Anterior cingulate cortex (tissue), 58 donors: ENCODE measurements at places on chromosomes 7 and 10.

DNA sequence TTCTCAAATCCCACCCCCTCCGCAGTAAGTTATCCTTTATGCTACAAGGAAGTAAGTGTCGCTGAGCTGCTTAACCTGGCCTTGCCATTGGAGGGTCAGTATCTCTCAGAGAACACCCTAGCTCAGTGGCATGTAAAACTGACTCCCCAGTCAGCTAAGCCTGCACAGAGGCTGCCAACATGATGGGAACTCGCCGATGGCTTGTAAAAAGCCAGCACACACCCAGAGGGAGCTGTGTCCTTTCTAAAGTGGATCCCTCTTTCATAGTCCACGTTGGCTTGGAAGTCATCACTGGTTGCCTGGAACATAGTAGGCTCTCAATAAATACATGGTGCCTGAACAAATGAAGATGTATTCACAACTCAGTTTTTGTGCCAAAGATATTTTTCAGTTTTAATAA lies 249.1 kb upstream of the YAE1 start:
- no peak for DNase-seq

- DNase-seq, result no peak
These were observed 685 bp downstream of the CASP2 start for GRCh38 chr7:143288836-143289235.

DNA sequence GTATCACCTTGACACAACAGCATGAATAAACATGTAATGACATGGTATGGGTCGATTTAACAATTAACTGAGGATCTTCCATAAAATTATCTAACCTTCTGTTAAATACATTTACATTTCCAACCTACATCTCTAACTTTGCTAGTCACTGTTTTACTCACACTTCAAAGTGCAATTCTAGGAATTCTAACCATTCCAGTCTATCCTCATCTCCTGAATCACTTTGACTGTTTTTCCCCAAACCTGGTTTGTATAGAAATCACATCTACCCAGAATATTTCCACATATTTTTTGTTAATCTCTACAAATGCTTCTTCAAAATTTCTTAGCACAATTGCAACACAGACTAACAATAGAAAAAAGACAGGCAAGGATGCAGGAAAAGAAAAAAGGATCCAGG lies 6.2 kb downstream of the ABI1 start:
- DNase-seq, result no peak

DNA sequence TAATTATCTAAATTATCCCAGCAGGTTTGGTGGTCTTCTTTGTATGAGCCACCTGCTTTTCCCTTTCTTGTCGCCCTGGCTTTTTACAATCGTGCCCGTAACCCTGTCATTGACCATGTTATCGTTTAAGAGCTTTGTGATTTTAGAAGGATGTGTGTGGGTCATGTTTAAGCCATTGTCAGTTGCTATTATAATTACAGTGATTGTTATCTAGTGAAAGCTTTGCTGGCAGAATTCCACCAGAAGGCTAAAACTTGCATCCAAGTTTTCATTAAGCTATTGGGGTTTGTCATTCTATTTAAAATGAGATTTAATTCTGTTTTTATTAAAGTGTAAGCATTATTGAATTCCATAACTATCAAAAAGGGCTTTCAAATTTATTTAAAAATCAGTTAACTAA lies 354.2 kb upstream of the TMEM229A start:
- DNase-seq, result no peak

DNA sequence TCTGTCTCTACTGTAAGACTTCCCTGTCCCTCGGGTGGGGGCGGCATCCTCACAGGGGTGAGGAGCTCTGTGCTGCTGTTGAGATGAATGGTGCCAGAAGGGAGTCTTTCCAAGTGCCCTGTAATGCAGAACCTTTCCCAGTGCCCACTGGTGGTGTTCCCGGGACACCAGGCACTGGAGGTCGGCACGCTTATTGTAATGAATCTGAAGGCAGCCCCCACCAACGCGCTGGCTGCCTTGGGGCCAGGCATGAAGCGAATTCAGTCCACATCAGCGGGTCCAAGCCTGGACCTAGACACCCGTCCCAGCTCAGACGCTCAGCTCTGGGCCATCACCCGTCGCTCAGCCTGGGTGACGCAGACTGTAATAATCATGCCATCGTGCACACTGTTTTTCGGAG lies 592.9 kb downstream of the DNAJB6 start:
- no peak for DNase-seq

DNA sequence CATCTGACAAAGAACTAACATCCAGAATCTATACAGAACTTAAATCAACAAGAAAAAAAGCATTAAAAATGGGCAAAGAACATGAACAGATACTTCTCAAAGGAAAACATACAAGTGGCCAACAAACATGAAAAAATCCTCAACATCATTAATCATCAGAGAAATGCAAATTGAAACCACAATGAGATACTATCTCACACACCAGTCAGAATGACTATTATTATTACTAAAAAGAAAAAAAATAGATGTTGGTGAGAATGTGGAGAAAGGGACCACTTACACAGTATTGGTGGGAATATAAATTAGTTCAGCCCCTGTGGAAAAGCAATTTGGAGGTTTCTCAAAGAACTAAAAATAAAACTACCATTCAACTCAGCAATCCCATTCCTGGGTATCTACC lies 89.1 kb upstream of the ADO start:
- no peak for DNase-seq

- DNase-seq, result no peak
These were observed 16.5 kb downstream of the ECHDC3 start for GRCh38 chr10:11758527-11759236.

GRCh38 chr7:140267381-140268226 lies 90.8 kb upstream of the KDM7A start:
- no peak for DNase-seq

- DNase-seq, result no peak
These were observed 83.1 kb downstream of the LHPP start for GRCh38 chr10:124544711-124545110.

DNA sequence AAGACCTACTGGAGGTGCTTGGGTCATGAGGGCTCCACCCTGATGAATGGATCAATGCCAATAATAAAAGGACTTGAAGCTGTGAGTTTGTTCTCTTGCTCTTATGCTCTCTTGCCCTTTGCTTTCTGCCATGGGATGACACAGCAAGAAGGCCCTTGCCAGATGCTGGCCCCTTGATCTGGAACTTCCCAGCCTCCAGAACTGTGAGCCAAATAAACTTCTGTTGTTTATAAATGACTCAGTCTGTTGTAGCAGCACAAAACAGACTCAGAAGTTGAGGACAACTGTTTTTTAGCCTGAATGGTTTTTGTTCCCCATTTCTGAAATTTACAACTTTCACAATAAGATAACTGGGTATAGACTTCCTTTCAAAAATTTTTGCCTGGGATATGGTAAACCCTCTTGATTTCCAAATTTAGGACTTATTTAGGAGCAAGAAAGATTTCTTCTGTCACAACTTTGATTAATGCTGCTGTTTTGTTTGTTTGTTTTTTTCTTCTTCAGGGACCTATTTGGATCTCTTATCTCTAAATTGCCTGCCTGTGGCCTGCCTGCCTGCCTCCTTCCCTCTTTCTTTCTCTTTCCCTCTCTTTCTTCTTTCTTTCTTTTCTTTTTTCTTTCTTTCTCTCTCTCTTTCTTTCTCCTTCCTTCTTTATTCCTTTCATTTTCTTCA lies 12.1 kb downstream of the ENTPD1 start:
- DNase-seq, result no peak

GRCh38 chr10:116263870-116264655 lies 8.9 kb downstream of the GFRA1 start:
- DNase-seq, result no peak

GRCh38 chr7:28168393-28169158 lies 12.0 kb downstream of the JAZF1 start:
- DNase-seq, result no peak

- DNase-seq, result no peak
These were observed 7.1 kb upstream of the ASB10 start for GRCh38 chr7:151194188-151194587.

- DNase-seq, result no peak
These were observed 217.0 kb upstream of the STEAP4 start for GRCh38 chr7:88523645-88524044.

DNA sequence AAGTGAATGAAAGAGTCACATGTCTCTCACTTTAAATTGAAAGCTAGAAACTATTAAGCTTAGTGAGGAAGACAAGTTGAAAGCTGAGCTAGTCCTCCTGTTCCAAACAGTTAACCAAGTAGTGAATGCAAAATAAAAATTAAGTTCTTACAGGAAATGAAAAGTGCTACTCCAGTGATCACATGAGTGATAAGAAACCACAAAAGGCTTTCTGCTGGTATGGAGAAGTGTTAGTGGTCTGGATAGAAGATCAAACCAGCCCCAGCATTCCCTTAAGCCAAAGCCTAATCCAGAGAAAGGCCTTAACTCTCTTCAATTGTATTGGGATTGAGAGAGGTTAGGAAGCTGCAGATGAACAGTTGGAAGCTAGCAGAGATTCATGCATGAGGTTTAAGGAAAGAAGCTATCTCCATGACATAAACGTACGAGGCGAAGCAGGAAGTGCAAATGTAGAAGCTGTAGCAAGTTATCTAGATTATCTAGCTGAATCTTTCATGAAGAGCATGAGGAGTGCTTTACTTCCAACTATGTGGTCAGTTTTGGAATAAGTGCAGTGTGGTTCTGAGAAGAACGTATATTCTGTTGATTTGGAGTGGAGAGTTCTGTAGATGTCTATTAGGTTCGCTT lies 261.6 kb downstream of the MDFIC start:
- no peak for DNase-seq

- DNase-seq, result no peak
These were observed 70.2 kb downstream of the ARMC3 start for GRCh38 chr10:22998091-22998490.

DNA sequence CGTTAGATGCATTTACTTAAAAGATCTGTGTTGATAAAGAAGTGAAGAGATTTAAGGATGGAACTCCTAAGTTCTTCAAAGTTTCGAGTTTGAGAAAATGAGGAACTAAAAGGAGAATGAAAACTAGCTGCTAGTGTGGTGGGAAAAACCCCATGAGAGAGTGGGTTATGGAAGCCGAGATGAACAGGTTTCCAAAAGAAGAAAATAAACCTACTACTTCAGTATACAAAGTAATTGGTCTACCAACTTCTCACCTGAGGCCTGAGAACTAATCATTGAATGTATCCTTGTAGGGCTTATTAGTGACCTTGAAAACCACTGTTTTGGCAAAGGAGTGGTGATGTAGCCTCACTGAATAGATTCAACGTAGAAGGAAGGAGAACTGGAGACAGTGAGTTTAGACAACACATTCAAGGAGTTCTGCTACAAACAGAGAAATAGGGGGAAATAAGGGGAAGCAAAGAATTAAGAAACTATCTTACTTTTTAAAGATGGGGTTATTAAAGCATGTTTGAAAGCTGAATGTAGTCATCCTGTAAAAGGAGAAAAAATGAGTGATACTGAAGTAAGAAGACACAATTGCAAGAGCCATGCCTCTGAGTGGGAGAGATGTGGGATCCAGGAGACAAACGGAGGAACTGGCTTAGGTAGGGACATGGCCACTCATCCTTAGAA lies 50.8 kb downstream of the CH25H start:
- DNase-seq, result no peak

GRCh38 chr10:112434988-112435619 lies 11.6 kb downstream of the ZDHHC6 start:
- DNase-seq, result no peak

DNA sequence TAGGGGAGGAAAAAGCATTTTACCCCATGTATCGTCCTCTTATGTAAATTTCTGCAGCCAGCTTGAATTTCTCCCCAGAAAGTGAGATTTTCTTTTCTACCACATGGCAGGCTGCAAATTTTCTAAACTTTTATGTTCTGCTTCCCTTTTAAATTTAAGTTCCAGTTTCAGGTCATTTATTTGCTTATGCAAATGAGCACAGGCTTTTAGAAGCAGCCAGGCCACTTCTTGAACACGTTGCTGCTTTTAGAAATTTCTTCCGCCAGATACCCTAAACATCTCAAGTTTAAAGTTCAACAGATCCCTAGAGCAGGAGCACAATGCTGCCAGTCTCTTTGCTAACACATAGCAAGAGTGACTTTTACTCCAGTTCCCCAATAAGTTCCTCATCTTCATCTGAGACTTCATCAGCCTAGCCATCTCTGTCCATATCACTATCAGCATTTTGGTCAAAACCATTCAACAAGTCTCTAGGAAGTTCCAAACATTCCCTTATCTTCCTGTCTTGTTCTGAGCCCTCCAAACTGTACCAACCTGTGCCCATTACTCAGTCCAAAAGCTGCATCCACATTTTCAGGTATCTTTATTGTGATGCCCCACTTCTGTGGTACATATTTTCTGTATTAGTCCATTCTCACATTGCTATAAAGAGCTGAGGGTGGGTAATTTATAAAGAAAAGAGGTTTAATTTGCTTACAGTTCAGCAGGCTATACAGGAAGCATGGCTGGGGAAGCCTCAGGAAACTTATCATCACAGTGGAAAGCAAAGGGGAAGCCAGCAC lies 16.3 kb downstream of the EZH2 start:
- DNase-seq, result no peak

GRCh38 chr10:132562916-132563456 lies 25.4 kb downstream of the INPP5A start:
- no peak for DNase-seq
